Activated T-cell treated with anti-CD3 and anti-CD28 coated beads for 48 hours (primary cell): ENCODE measurements at places on chromosomes 7 and 10.

GRCh38 chr10:128091636-128092210 lies 34.5 kb downstream of the MKI67 start:
- no peak for DNase-seq

DNA sequence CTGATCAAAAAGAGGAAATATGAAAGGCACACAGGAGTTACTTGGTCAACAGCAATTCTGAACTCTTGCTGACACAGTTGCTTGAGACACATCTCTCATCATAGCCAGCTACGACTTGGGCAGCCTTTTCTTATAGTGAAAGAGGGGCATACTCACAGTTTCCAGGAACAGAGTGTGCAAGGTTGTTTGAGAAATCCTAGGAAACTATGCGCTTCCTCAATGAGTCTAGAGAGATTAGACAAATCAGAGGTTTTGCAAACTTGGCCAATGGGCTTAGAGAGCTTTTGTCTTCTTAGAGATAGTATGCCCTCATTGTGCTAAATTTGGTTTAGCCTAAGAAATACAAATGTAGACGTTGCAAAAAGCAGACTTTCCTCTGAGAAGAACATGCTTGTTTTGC lies 370.4 kb downstream of the HGF start:
- DNase-seq, result no peak

DNA sequence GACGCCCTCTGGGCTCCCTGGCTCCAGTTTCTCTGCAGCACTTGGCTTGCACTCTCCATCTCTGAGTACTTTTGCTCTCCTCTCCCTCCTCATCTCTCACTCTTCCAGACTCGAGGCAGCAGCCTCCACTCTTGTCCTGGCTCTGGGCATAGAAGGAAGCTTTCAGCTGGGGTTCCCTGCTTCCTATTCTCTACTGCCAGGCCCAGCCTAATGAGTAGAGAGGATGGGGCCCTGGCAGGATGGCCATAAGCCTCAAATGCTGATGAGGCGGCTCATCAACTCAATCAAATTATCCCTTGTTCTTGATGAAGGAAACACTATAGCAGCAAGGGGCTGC lies 55.8 kb downstream of the NEURL1 start:
- no peak for DNase-seq

DNA sequence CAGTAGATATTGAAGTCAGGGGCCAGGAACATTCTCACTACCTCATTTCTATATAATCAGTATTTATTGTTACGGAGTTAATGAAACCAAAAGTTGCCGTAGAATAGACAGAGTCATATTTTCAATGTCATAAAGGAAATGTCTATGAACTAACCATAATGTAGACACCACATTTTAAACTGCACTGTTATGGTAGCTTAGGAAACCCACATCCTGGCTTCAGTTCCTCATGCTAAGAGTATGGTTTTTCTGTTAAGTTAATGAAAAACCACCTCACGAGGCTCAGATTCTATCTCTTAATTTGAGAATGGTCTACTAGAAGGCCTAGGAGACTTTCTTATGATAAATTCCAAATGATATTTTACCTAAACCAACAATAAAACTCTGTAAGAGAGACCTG lies 166.5 kb downstream of the TMEM26 start:
- no peak for DNase-seq

DNA sequence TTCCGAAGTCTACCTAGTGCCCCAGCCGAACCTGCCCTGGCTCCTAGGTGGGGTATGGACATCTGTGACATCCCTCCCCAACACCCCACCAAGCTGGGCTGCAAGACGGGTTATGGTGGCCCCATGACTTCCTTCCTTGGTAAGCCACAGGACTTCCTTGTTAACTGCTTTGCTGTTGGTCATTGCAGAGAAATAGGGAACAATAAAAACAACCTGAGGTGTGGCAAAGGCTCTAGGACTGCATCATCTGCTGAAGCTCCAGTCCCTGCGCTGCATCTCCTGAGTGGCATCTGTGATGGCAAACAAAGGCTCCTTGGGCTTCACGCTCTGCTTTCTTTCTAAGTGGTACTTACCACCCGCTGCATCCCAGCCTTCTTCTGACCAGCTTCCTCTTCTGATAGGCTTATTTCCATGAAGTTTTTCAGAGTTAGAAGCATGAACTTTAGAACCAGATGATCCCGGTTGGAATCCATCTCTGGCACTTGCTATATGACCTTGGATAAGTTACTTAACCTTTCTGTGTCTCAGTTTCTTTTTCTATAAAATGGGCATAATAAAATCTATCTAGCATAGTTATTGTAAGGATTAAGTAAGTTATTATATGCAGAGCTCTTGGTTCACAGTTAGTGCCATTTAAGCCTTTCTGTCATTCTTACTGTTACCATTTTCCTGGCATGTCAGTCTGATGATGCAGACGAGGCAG lies 216.8 kb downstream of the RPS24 start:
- DNase-seq, result no peak

- no peak for DNase-seq
Measured at GRCh38 chr7:146119002-146119401, 2.4 kb downstream of the CNTNAP2 start.

DNA sequence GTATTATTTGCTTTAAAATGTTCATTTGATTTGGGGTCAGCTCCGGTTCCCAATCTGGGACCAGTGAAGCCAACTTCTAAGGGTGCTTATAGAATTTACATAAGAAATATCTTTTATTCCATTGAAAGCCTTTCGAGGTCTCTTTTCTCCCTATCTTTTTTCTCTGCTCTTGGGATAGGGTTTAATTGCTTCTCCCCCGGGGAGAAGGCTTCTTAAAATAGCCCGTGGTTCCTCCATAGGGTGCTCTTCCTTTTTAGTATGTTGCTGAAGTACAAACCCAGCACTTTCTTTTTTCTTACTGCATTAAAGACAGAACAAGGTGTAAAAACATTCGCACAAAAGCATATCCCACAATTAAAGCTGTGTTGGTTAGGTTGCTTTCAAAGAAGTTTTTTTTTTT lies 107.5 kb downstream of the POU6F2 start:
- no peak for DNase-seq

GRCh38 chr10:35339942-35340341 lies 3.6 kb downstream of the CCNY start:
- no peak for DNase-seq

GRCh38 chr7:139853506-139854123 lies 24.6 kb downstream of the TBXAS1 start:
- DNase-seq, result no peak

DNA sequence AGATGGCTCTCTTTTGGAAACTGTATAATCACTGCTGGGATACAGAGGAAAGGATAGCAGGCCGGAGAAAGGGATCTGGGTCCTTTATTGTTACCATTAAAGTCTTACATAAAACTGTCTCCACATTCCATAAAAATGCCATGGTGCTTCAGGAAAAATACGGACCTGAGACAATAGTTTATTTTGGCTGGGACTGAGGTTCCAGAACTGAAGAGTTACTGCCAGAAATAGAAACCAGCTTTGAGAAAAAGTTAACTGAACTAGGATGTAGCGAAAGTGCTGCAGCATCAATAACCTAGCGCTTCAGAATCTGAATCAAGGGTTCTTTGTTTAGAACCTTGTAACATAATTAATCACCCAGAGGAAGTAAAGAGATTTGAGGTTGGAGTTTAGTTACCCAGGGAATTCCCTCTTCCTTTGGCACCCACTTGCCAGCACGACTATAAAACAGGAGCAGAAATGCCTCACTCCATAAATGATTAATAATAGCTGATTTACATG lies 38.0 kb downstream of the MEOX2 start:
- DNase-seq, result no peak

GRCh38 chr10:27771231-27771630 lies 25.6 kb upstream of the MKX start:
- DNase-seq, result peak; percentile 29

GRCh38 chr7:99362801-99363200 lies 11.7 kb upstream of the ARPC1B start:
- DNase-seq, result no peak

- no peak for DNase-seq
Measured at GRCh38 chr7:139598642-139599041, 75.2 kb downstream of the CLEC2L start.

DNA sequence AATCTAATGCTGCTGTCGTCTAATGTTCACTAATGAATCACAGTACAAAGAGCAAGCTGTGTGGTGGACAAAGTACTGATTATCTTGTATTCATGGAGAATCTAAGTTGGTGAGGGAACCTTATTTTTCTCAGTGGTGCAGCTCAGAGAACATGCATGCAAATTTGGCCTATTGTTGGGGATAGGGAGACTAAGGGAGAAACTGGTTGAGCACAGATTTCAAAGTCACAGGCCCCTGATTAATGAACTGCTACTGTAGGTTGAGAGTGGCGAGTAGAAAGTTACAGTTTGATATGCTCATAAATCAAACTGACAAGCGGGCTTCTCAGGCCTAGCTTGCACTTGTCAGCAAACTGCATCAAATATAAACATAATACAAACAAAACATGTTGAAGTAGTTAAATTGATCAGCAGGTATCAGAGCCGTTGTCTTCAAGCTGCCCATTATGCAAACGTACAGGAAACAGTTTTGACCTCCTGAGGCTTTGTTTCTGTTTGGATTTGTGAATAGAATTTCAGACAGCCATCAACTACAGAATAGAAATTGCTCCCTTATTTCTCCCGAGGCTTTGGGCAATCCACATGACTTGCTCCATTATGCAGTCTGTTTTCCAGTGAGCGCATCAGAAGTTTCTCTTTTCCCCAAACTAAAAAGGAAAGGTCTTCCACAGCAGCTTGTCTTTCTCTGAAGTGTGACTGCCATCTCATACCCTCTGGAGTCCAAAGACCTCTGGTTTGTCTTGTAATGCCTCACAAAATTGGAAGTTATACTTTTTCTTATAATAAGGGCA lies 215.8 kb downstream of the FOXP2 start:
- DNase-seq, result no peak

DNA sequence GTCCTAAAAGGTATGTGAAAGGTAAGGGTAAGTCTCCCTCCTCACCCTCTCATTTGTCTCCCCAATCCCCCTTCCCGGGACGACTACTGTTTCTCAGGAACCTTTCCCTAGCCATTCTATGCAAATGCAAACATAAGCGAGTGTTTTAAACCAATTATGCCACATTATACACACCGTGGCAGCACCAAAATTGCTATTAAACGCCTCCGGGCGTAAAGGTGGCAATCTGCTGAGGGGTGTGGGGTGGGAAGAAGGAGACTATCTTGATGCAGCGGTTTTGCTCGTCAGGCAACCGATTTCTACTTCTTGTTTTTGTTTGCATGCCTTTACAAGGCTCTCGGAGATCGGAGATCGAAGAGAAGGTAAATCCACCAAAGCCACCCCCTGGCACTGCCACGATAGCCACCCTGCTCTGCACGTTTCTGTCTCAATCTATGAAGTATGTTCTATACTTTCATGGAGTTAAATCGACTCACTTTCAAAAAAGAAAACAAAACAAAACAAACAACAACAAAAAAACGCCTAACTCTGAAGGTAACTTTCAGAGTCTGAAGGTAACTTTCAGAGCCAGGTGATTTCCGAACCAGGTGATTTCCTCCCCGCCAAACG lies 46.0 kb upstream of the CDK1 start:
- DNase-seq, result no peak

DNA sequence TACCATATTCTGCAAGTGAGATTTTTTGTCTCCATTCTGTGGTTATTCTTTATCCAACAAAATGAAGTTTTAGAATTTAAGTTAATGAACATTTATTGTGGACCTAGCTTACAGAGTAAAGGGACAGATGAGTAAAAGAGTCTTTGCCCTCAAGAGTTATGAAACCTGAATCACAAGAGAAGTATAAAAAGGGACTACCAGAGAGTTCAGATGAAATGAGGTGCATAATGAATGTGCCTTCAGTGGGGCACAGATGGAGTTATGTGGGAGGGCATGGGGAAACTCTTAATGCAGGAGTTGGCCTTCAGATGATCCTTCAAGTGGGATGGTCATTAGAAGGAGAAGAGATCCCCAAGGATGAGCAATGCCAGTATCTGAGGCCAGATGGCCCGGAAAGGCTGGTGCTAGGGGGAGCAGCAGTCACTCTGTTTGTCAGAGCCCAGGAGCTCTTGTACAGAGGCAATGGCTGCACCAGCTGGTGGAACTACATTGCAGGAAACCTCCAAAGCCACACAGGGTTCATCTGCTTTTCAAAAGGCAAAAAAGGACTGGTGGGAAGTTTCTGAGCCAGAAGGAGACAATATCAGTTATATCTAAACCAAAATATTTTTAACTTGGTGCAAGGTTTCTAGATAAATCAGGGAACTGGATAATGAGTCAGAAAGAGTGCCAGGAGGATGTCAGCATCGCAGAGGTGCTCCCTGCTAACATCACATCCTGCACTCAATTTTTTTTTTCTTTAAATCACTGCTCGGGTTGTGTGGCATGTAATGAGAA lies 162.0 kb downstream of the KLF6 start:
- peak; percentile 15 for DNase-seq

DNA sequence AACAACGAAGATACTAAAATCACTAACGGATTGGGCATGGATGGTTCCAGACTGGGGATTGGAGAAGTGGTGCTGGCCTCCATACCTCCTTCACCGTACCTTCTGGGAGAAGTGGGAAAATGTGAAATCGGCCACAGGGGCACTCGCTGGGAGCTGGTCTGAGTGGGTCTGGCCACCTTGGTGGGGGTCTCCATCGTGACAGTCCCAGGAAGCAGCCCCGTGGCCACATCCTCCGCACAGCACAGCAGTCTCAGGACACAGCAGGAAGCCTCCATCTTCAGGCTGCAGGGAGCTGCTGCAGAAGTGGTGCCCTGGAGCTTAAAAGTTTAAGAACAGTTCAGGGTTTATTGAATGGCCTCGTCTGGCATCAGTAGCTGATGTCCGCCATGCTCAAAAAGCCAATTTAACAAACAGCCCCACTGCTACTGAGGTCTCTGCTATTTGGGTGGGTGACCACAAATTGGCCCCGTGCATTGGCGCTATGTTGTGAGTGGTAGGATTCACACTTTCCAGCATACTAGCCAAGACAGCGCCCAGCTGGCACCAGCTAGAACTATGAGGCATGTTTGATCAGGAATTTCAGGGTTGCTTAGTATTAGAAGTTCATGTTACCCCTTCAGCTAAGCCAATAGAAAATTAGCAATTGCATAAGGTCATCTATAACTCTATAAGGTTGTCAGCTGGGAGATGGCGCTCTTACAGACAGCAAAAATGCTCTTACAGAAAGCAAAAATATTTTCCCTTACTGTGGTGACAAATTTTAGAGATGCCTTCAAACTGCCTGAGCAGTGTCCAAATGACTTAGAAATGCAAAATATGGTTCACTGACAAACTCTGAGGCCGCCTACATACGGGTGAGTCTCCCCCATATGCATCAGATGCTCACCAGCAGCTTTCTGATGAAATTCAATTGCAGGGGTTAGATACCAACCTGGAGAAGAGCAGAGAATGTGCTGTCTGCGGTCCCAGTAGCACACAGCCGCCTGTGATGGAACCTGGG lies 17.0 kb downstream of the PKD1L1 start:
- no peak for DNase-seq

GRCh38 chr7:30396389-30396788 lies 82.2 kb downstream of the NOD1 start:
- no peak for DNase-seq
